Vein endothelial cell (primary cell): ENCODE measurements at places on chromosomes 11 and 22. TPM values are rescaled to one million over a fixed set of nuclear protein-coding genes. Genes with fewer than 3 reads are reported as not detected.

The SPON1 gene
- total RNA-seq = under 0.01 TPM in 2 replicates

The ZNF70 gene
- 5.7 and 7.2 TPM in 2 replicates for total RNA-seq

The ADM gene
- 130 and 211 TPM in 2 replicates for total RNA-seq

The DDTL gene
- total RNA-seq = 1.2 and 1.3 TPM in 2 replicates

The KLHL35 gene
- 2.0 and 3.9 TPM in 2 replicates for total RNA-seq

The PPM1F gene
- 165 and 166 TPM in 2 replicates for total RNA-seq

The TBX10 gene
- not detected in 2 replicates for total RNA-seq

The DAGLA gene
- total RNA-seq = 5.0 and 5.9 TPM in 2 replicates

The ESAM gene
- total RNA-seq = 114 and 190 TPM in 2 replicates

The LBHD1 gene
- 4.2 TPM in 2 replicates for total RNA-seq

The MAPK11 gene
- total RNA-seq = 25.5 and 38.5 TPM in 2 replicates

The OR8G5 gene
- not detected in 2 replicates for total RNA-seq

The TRIM6 gene
- total RNA-seq = 2.1 and 2.3 TPM in 2 replicates

The SH3BP1 gene
- 0.98 and 1.4 TPM in 2 replicates for total RNA-seq

The AGBL2 gene
- total RNA-seq = 0.10 and 3.6 TPM in 2 replicates

The ASPHD2 gene
- total RNA-seq = 4.2 and 5.3 TPM in 2 replicates

The HOATZ gene
- total RNA-seq = not detected in 2 replicates
